ENCODE measurements at places on chromosomes 7 and 10. TPM values are rescaled to one million over a fixed set of nuclear protein-coding genes. Genes with fewer than 3 reads are reported as not detected.

Gene NUTM2B
- 0.43 TPM for total RNA-seq

Gene HOXA4
- total RNA-seq = 1.6 TPM

Gene COBL
- total RNA-seq = 3.2 TPM

Gene TAS2R3
- not detected for total RNA-seq

Gene SPACDR
- total RNA-seq = 0.98 TPM

Gene EPO
- total RNA-seq = not detected

Data from A549 treated with dexamethasone at 1 μM for 4 hours (cell line).